Naive thymus-derived CD4-positive, alpha-beta T cell (primary cell): ENCODE measurements at places on chromosomes 1 and 21. TPM values are rescaled to one million over a fixed set of nuclear protein-coding genes. Genes with fewer than 3 reads are reported as not detected.

DNA sequence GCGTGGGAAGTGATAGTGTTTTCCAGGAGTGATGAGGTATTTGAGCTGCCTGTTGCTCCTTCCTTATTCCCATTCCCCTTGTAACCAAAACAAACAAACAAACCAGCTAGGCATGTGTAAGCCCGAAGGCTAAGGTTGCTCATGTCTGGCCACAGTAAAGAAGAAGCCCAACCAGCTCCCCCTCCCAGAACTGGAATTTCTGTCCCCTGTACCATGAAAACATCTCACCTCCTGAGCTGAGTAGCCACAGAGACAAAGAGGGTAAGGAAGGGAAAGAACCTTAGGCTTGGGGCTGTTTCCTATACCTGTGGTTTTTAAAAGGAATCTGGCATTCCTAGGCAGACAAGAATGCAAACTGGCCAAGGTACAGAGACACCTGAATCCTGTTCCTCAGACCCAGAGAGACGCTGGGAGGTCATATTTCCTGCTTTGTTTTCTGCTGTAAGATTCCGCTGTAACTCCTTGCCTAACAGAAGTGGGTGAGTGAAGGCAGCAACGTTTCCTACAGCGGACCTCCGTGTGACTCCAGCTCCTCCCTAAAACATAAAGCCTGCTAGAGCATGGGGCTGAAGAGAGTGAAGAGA lies 41.7 kb upstream of the RAB4A start:
- no peak for DNase-seq

DNA sequence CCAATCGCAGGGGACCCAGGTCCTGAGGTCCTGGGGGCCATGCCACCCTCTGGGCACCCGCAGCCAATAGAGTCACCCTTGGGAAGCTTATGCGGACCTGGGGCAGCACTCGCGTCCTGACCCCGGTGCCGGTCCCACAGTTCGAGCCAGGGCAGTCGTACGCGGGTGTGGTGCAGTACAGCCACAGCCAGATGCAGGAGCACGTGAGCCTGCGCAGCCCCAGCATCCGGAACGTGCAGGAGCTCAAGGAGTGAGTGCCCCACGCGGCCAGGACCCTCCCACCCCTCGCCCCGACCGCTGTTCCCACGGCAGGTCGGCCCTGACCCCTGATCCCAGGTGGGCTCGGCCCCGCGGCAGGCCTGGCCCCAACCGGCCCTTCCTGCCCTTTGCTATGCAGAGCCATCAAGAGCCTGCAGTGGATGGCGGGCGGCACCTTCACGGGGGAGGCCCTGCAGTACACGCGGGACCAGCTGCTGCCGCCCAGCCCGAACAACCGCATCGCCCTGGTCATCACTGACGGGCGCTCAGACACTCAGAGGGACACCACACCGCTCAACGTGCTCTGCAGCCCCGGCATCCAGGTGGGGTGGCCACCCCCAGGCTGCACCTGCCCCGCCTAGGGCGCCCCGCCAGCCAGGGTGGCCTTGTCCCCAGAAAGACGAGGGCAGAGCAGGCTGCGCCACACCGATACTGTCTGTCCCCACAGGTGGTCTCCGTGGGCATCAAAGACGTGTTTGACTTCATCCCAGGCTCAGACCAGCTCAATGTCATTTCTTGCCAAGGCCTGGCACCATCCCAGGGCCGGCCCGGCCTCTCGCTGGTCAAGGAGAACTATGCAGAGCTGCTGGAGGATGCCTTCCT lies 20.5 kb downstream of the COL6A1 start:
- DNase-seq = no peak

- DNase-seq = no peak
Observed at GRCh38 chr1:151058692-151059091, 730 bp downstream of the CDC42SE1 start.

DNA sequence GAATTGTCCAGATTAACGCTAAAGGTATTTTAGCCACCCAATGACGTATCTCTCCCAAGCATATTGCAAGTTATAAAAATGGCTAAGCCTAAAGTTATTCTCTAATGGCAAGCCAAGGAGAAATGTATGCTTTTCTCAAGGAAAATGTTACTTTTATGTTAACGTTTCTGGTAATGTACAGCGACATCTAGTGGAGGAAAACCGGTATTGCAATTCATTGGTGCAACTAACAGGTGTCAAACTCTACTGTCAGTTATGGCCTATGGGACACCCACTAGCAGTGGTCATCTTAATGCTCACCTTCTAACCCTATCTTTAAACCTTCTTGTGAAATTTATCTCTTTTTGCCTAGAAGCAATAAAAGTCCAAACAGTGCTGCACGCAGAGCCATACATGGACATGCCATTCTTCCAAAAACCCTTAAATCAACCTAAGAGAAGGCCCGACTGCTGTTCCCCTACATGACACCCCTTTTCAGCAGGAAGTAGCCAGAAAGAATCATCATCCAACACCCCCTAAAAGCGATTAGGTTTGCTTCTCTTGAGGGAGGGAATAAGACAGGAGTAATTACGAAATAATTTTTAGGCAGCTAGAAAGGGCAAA lies 68.7 kb upstream of the LRIF1 start:
- peak; percentile 42 for DNase-seq

- DNase-seq = peak; percentile 16
Observed at GRCh38 chr1:184840596-184840995, 85.9 kb upstream of the EDEM3 start.

GRCh38 chr1:228546541-228547463 lies 59.6 kb downstream of the RNF187 start:
- DNase-seq = no peak

Gene CRYBG2
- not detected for total RNA-seq

Gene TNFRSF18
- 81.7 and 84.5 TPM in 2 replicates for total RNA-seq

GRCh38 chr1:57483954-57484353 lies 60.1 kb upstream of the DAB1 start:
- no peak for DNase-seq

GRCh38 chr1:36305915-36306209 lies 306 bp upstream of the SH3D21 start:
- no peak for DNase-seq

Gene TCHH
- total RNA-seq = not detected

DNA sequence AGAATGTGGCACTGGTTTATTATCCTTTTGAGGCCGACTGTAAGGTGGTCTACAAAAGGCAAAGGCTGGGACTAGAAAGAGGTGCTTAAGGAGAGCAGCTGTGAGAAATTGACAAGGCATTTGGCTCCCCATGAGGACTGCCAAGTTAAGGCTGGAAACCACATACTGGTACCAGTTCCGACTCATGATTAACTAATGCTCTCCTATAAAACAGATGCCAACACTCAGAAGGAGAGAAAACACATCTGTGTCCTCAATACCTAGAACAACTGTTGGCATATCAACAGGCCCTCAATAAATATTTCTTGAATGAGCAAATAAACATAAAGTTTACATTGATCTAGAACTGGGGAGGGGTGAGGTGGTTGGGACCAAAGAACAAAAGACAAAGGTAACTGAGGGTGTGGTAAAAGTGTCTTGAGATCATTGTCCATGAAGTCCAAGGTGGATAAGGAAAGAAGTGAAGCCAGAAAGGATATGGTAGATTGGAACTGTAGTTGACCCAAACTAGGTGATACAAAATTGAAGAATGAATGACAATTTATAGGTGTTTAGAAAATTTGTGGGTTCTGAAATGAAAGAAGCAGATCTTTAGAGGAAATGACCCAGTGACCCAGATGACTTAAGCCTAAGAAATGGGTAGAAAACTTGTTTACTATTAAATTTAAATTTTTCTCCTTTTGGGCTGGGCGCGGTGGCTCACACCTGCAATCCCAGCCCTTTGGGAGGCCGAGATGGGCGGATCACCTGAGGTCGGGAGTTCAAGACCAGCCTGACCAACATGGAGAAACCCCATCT lies 16.9 kb upstream of the MCL1 start:
- DNase-seq = no peak

DNA sequence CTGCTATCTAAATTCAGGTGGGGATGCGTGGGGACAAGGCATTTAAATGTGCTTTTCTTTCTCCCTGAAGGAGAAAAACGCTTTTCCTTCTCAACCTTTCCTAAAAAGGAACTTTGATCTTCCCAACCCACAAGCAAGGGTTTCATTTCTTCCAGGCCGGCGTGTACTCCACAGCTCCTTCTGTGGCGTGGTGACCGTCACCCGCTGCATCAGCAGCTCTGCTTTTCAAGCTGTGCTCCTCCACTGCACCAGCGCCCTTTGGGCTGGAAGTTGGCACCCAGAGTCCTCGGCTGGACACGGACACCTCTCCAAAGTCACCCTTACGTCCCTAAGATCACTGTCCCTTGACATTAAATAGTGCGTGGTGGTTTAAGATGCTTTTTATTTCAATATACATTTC lies 54.3 kb downstream of the PEX14 start:
- no peak for DNase-seq

Gene SERTAD4
- not detected for total RNA-seq

Gene NCMAP
- not detected for total RNA-seq

DNA sequence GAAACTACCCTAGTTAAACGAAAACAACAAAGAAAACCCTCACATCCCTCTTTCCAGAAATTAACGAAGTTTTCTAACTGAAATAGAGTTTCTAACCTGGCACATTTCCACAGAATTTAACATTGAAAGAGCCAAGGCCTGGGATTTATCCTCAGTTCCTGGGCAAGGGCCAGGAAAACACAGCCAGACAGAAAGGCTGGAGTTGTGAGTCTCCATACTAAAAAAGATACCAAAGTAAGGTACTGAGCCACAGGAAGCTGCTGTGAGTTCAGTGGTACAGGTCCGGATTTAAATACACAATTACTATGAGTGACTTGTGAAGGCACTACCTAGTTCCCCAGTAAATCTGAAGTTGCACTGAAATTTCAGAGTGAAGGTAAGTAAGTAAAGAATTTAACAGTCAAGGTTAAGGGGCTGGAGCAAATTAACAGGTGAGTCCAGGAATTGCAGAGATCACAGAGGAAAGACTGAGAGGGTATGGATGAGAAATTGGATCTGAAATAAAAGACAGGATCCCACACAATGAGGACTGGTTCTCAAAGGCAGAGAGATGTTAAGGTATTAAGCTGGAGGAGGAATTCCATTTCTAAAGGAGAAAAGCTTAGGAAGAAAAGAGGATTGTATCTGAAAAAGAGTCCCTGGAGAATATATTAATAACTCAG lies 905 bp downstream of the LIX1L start:
- peak; percentile 33 for DNase-seq

GRCh38 chr1:180231936-180232335 lies 1.9 kb downstream of the LHX4 start:
- DNase-seq = no peak

Gene RXFP4
- not detected for total RNA-seq

Gene TSTD1
- total RNA-seq = 57.8 and 58.2 TPM in 2 replicates

- no peak for DNase-seq
Observed at GRCh38 chr1:36570478-36571060, 87.9 kb upstream of the CSF3R start.

DNA sequence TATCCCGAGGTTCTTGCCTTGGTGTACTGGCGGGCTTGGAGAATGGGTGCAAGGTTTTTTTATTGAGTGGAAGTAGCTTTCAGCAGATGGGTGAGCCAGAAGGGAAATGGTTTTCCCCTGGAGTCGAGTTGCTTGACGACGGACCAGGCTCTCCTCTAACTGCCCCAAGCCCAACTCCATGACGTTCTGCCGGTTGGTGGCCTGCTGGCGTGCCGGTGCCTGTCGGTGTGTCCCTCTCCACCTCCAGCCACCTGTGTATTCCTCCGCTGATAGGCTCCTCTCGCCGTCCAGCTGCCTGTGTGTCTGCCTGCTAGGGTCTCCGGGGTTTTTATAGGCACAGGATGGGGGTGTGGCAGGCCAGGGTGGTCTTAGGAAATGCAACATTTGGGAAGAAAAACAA lies 34.3 kb upstream of the PTGFRN start:
- DNase-seq = no peak

DNA sequence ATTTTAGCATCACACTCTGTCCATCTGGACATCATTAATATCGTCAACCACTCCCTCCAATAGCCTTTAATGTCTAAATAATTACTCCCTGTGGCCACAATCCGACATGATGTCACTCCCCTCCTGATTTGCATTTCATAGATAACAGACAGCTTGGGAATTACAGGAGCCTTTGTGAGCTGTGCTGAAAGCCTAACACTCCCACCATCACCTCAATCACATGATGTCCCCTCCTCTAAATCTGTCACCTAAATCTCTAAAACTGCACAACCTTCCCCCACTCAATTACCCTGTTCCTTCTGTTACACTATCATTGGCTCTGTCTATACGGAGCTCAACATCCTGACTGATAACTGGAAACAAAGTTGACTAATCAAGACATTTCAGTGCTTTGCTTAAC lies 14.3 kb downstream of the NHLH2 start:
- DNase-seq = no peak

DNA sequence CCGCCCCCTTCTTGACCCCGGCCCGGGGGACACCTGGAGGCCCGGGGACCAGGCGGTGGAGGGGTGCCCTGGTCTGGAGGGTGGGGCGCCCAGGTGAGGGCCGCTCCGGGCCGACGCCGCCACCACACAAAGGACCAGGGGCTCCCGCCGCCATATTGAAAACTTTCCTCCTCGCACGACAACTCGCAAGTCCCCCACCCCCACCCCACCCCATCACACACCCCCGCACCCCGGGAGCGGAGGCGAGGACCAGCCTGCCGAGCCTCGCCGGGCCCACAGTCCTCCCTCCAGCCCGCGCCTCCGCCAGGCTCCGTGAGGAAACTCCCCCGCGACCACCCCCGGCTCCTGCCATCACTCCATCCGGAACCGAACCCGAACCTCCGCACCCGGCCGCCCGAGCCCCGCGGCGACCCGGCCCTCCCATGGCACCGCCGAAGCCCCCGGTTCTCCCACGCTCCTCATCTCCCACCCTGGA lies 733 bp downstream of the KDM5B start:
- peak; percentile 42 for DNase-seq

GRCh38 chr1:24858277-24858676 lies 71.8 kb downstream of the RUNX3 start:
- DNase-seq = no peak

DNA sequence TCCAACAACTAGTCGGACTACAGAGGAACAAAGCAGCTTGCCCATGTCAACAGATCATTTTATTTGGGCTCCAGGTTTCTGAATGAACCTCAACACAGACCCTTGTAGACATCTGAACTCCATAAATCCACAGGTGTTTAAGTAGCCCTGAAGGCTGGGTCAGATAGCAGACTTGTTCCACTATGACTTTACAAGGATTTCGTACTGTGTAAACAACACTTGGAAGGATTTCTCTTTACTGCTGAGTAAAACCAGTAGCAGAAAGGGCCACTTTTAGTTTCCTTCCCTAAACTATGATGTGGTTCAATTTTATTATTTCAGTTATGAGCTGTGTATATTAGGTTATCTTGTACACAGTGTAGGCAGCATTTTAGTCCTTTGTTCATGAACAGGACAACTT lies 316.4 kb upstream of the ADGRL2 start:
- no peak for DNase-seq

Gene PTCH2
- total RNA-seq = 1.6 TPM

DNA sequence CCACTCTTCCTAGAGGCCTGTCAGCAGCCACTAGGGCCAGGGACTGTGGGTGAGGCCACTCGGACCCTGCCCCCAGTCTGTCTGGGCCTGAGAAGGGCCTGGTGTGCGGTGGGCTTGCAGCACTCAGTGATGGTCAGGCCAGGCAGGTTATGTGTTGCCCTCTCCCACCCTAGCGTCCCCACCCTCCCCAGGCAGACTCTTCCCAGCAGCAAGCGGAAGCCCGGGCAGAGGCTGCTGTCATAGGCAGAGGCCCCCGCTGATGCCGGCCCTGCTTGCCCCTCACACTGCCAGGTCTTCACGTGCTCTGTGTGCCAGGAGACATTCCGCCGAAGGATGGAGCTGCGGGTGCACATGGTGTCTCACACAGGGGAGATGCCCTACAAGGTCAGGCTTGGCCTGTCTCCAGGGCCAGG lies 6.6 kb downstream of the ZBTB48 start:
- no peak for DNase-seq

- no peak for DNase-seq
Observed at GRCh38 chr21:44312089-44312488, 12.2 kb downstream of the PFKL start.
